ENCODE measurements at places on chromosomes 2 and 18.

- no peak for DNase-seq
Observed at GRCh38 chr2:88709181-88709631, 17.7 kb downstream of the RPIA start.

- DNase-seq, result no peak
Observed at GRCh38 chr2:181627545-181627944, 29.4 kb downstream of the CERKL start.

DNA sequence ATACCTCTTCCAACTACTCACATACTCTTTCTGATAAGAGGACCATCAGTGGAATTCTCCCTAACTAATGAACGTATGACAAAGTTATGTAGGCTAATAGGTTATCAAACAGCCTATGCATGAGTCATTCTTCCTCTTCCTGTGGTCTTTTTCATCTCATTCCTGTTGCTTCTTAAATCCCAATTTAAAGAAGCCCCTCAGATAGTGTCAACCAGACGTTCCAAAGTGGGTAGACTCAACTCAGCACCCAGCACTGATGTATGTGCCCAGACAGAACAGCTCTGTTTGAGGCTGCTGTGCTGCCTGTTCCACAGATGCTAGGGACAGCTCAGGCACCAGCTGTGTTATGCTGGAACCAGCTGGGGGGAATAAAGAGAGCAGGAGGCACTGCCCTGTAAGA, 52.6 kb downstream of the CXCR4 start:
- DNase-seq, result no peak

DNA sequence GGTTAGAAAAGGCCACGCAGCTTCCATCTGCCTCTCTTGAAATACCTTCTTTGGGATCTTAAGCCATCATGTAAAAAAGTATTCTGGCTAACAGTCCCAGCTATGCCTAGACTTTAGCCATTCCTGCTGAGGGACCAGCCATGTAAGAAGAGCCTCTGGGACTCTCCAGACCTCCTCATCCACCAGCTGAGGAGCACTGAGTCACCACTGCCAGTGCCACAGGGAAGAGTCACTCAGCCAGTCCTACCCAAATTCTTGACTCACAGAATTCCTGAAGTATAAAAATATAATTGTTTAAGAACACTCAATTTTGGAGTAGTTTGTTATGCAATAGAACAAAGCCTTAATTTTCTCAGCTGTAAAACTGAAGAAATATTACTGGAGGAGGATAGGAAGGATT, 436.7 kb downstream of the ZEB2 start:
- no peak for DNase-seq

GRCh38 chr2:8685697-8686358, 4.0 kb downstream of the ID2 start:
- DNase-seq, result no peak
